ENCODE measurements at places on chromosomes 4 and X.
A peak's percentile ranks its signal among the peaks of the same experiment; 100 is the strongest.

GRCh38 chr4:147830102-147830463 is 98.2 kb downstream of the ARHGAP10 start:
- ATAC-seq, result no peak

- peak; percentile 50 for ATAC-seq
These were observed 134.3 kb downstream of the AMELX start for GRCh38 chrX:11427453-11428071.

GRCh38 chrX:121283921-121284320 is 236.5 kb downstream of the GLUD2 start:
- ATAC-seq, result no peak

- no peak for ATAC-seq
These were observed 469.8 kb upstream of the CPEB2 start for GRCh38 chr4:14532436-14532835.

- no peak for ATAC-seq
These were observed 86.3 kb upstream of the RAPGEF2 start for GRCh38 chr4:159016593-159017024.

DNA sequence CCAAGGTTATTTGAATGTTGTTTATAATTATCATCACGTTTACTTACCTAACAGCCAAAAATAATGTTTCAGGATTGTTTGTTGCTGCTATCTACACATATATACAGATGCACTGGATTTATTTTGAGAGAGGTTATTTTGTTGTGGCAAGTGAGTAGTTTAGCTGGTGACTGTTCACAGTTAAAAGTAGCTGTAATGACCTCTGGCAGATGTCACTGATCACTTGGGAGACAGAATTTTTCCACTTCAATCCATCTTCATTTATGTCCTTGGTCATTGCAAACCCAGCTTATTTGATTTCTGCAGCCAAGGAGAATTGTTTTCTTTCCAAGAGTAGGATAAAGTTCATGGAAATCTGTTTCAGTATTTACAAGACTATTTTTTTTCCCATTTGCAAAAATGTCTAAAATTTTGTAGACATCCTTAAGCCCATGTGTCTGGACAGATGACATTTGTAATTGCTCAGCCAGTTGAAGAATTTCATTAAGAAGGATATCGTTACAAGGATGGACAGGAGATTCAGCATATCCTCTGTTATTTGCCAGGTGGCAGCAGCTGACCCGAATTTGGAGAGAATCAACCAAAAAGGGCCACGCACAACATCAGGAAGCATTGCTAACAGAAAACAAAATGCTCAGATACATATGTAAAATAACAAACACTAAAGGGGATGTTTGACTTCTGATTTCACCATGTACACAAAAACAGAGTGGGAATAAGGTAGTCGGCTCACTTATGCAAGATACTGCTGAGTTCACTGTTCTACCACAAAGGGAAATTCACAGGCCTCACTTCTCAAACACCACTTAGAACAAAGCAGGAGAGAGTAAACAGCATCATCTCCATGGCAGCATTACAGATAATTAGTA is 64.5 kb downstream of the GPRIN3 start:
- ATAC-seq, result no peak

DNA sequence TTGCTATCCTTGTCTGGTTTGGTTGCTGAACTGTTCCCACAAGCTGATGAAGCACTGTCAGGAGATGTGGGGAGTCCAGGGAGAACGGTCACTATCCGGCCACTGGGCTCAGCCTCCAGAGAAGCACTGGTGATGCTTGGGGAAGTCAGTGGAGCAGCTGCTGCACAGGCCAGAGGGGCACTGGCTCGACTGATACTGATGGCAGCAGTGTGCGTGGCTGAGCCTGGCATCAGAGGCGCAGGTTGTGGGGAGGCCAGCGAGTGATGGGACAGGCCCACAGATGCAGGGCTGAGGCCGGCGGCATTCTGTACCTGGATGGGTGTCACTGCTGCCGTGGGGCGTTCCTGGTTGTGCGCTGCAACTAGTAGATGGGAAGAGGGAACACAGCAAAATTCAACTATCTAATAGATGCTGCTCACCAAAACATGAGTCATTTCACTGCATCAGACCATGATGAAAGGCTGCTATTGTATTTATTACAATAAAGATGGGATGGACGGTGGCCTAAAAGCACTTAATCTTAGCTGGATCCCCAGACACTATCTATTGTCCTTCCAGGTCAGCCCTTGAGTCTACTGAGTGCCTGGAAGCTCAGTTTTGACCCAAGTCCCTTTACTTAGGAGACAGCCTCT is 106.3 kb upstream of the CBR4 start:
- no peak for ATAC-seq

DNA sequence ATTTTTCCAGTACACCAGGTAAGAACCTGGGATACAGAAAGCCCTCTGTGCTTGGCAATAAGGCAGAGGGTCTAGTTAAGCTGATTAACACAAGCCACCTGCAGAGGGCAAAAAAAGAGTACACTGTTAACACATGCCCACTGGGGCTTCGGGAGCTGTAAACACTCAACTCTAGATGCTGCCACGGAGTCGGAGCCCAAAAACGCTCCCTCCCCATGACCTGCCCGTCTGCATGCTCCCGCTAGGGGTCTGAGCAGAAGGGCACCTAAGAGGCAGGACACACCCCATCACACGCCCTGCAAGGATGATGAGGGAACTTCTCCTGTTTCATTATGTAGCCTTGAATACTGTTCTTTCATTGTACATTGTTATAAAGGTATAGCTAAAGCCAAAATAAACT is 715.6 kb upstream of the AADAT start:
- no peak for ATAC-seq

- peak; percentile 76 for ATAC-seq
These were observed 19.6 kb downstream of the CLCN4 start for GRCh38 chrX:10176121-10177003.

DNA sequence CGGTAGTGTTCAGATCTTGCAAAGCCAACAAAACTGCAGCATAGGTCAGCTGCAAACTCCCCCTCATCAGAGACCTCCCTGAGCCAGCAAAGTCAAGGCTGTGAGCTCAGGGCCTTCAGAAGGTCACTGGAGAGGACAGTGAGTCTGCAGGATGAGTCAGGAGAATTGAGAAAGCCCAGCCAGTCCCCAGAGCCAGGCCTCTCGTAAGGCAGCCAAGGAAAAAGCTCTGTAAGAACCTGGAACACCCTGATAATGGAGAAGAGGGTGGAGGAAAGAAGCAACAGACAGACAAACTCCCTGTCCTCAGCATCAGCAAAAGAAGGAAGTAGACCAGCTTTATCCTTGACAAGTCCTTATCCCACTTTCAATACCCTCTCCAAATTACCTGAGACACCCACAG is 33.0 kb downstream of the GRIA3 start:
- no peak for ATAC-seq

- no peak for ATAC-seq
These were observed 101.9 kb upstream of the SFRP2 start for GRCh38 chr4:153890761-153891160.

DNA sequence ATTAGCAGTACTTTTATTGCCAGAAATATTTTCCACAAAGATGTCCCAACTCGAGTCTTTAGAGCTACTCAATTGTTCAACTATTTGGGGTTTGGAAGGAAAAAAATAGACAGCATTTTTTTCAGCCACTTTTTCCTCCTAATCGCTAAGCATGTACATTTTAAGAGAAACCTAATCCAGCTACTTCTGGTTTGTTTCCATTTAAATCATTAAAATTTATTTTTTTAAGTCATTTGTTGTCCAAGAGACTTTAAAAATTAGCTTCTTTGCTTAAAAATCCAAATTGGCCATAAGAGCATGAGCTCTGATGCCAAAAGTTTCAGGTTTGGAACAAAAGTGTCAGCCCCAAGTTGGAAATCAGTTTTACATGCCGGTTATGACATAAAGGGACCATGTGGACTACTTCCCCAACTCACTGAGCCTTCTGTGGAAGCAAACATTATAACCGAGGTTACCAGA is 186.3 kb upstream of the INTU start:
- ATAC-seq, result no peak

Measured in esophagus mucosa (tissue), 1 donor.